ENCODE measurements at places on chromosomes 1 and 21. TPM values are rescaled to one million over a fixed set of nuclear protein-coding genes. Genes with fewer than 3 reads are reported as not detected.

The NPPA gene
- total RNA-seq = 0.99 TPM

GRCh38 chr1:230332061-230332460, 94.1 kb downstream of the PGBD5 start:
- DNase-seq = no peak

The AMY2B gene
- 40.0 TPM for total RNA-seq

GRCh38 chr1:214337511-214337910, 56.6 kb downstream of the SMYD2 start:
- DNase-seq = peak; percentile 37

The MAEL gene
- 1.5 TPM for total RNA-seq

DNA sequence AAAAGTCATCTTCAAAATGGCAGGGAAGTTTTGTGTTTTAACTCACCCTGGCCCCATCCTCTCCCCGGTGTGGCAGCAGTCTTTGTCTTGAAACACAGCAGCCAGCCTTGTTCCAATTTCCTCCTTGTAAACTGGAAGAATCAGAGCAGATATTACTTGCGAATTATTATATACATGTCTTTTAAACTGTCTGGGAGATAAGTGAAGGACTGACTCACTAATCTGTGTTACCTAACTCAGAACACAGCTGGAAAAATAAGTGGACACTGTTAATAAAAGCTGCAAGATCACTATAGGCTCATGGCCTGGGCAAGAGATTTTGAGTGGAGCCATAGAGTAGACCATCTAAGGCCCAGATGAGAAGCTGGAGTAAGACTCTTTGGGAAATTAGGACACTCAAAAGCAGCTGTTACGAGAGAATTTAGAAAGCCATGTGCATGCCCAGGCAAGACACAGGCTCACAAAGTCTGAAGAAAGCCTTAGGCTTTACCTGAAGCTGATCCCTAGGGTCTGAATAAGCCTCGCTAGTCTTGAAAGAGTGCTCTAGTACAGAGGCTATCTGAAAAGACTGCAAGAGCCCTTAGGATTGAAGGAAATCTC, 233.0 kb upstream of the RAB4A start:
- no peak for DNase-seq

The SLC1A7 gene
- total RNA-seq = not detected

GRCh38 chr21:46667741-46668380, 32.4 kb downstream of the PRMT2 start:
- peak; percentile 71 for DNase-seq

- peak; percentile 4 for DNase-seq
These were observed 7.7 kb downstream of the SHISAL2A start for GRCh38 chr1:52640697-52641096.

- DNase-seq = no peak
These were observed 45.7 kb downstream of the ACOT7 start for GRCh38 chr1:6347641-6348487.

The ASTN1 gene
- 33.4 TPM for total RNA-seq

- no peak for DNase-seq
These were observed 7.7 kb downstream of the SLFNL1 start for GRCh38 chr1:41013796-41014195.

DNA sequence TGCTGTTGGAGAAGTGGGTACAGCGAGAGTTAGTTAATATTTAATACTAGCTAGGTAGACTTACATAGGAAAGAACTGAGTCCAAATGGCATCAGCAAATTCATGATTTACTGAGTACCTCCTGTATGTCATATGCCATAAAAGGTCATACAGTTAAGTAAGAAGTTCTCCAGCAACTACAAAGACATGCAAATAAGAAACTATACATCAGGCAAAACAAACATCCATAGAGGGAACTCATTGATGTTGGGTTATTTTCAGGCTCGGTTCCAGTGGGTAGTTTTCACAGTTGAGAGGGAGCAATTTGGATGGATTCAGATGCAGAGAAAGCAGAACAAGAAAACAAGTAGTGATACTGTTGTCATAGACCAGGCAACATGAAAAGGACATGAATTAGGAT, 164.9 kb upstream of the L1TD1 start:
- DNase-seq = no peak

- DNase-seq = no peak
These were observed 41.7 kb downstream of the ITPKB start for GRCh38 chr1:226697151-226697928.

DNA sequence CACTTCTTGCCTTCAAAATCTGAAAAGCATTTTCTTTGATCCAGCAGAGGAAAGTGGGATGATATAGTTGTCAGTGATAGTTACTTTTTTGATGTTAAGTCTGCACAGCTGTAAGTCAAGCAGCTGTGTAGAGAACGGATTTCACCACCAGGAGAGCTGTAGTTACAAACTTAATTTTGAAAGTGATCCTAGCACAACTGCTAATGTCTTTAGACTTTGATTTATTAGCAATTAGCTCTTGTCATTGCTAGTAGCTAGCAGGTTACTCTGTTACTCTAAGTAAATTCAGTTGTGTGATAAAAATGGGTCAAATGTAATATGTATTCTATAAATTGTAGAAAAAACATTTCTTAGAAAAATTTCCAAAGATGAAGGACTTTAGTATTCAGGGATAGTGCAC, 46.0 kb downstream of the ALG6 start:
- DNase-seq = no peak

DNA sequence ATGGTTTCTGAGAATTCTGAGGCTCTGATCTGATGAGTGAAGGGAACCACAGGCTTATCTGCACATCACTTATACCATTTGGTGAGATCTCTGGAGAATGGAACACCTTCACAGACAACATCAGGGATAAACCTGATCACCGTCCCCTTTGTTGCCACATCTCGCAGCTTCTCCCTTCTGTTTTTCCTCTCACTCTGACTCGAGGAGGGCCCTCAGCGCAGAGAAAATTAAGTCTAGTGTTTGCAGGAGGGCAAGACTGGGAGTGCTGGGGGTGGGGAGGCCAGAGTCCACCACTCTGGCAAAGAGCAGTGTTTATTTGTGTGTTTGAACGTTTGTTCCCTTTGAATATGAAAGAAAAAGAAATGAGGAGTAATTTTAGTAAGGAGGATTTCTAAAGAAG, 29.0 kb upstream of the BATF3 start:
- DNase-seq = no peak

The LRRN2 gene
- 10.3 TPM for total RNA-seq

DNA sequence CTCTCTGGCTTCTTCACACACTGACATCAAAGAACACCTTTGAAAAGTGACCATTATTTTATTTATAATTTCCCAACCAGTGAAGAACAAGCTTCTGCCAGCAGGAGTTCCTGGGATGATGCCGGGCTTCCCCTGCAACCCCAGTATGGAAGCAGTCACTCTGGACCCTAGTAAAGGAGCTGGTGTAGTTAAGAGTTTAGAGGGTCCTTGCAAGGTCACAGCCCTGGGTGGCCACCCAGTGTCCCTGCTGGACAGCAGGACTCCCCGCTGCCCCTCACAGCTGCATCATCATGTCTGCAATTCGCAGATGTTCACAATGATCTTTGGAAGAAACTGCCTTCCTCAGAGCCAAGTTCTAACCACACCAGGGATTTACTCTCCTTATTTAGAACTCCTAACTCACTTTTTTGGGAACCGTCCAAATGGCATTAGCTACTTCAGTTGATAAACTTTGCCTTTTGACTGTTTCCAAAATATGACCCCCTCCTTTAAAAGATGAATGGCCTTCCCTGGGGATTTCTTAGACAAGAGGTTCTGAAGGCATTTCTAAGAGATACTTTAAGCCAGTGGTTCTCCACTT, 90.6 kb downstream of the HIVEP3 start:
- no peak for DNase-seq

DNA sequence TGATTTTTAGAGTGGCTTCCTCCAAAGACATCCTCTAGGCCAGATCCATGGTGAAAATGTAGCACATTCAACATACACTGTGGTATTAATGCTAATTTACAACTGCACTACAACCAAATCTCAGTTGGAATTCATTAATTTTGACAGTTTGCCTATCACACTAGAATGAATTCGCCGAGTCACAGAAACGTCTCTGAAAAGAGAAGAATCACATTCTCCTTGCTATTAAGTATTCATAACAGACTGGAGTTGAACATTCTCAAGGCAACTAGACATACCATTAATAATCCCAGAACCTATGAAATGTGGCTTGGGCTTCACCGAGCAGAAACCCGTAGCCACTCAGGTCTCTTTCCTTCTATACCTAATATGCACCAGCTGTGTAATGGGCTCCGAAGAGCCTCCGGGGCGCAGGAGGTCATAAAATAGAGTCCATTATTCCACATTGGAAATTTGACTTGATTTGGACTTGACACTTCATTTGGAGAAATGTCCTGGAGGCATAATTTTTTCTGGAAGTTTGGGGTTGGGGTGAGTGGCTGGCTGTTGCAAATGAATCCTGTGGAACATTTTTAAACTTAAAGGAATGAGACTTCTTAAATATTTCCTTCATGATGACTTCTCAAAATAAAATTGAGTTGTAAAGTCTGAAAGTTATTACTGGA, 117.1 kb downstream of the DSCAM start:
- DNase-seq = no peak

The NR5A2 gene
- total RNA-seq = 2.8 TPM

DNA sequence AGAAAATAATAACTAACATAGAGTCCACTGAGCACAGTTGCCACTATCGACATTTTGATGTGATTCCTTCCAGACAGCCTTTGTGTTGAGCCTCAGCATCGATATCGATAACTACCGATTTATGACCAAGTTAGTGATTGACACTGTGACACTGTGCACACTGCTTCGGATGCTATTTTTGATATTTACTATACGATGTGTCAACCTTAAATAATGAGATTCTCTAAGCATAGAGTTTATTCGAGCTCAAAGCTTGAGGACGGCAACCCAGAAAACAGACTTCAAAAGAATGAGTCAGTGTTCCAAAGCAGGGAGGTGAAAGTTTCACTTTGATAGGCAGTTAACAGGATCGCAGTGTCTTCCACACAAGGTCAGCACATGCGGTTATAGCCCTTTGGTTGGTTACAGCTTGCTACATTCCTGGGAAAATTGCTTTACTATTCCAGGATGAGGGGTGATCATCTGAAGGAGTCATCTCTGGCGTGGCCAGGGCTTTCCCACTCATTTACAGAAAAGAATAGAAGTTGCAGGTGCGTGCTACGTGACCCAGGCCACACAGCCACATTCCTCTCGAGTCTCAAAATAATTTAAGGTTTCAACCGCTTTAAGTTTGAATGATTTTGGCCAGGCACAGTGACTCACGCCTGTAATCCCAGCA, 53.6 kb upstream of the EFHD2 start:
- DNase-seq = no peak

The ETV3L gene
- total RNA-seq = 0.11 TPM

The MYOG gene
- not detected for total RNA-seq

- no peak for DNase-seq
These were observed 12.7 kb upstream of the C1orf159 start for GRCh38 chr1:1128454-1129139.

DNA sequence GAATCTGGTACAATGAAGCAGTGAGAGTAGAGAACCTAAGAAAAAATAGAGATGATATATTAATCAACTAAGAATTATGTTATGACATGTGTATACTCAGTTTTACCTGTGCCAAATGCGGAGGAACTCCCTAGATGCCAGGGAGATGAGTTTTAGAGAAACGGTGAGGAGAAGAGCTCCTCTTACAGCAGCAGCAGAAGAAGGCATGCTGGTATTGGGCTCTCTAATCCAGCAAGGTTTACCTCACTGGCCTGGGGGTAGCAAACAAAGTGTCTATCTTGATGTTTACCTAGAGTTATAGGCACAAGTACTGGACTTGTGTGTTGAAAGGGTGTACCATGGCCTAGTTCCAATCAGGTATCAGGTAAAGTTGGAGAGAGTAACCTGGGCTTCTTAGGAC, 28.9 kb upstream of the DEPDC1 start:
- no peak for DNase-seq

GRCh38 chr1:43872280-43872679, 61.3 kb upstream of the ARTN start:
- no peak for DNase-seq

GRCh38 chr1:30749691-30750583, 7.6 kb downstream of the LAPTM5 start:
- no peak for DNase-seq

GRCh38 chr1:47787560-47787959, 209.6 kb downstream of the TRABD2B start:
- DNase-seq = no peak

- DNase-seq = no peak
These were observed 203.7 kb upstream of the ZC3H12A start for GRCh38 chr1:37270639-37271038.

GRCh38 chr1:184298440-184299405, 88.1 kb upstream of the C1orf21 start:
- DNase-seq = peak; percentile 75

The VWA1 gene
- 34.5 TPM for total RNA-seq

The FCGR3B gene
- 0.39 TPM for total RNA-seq

DNA sequence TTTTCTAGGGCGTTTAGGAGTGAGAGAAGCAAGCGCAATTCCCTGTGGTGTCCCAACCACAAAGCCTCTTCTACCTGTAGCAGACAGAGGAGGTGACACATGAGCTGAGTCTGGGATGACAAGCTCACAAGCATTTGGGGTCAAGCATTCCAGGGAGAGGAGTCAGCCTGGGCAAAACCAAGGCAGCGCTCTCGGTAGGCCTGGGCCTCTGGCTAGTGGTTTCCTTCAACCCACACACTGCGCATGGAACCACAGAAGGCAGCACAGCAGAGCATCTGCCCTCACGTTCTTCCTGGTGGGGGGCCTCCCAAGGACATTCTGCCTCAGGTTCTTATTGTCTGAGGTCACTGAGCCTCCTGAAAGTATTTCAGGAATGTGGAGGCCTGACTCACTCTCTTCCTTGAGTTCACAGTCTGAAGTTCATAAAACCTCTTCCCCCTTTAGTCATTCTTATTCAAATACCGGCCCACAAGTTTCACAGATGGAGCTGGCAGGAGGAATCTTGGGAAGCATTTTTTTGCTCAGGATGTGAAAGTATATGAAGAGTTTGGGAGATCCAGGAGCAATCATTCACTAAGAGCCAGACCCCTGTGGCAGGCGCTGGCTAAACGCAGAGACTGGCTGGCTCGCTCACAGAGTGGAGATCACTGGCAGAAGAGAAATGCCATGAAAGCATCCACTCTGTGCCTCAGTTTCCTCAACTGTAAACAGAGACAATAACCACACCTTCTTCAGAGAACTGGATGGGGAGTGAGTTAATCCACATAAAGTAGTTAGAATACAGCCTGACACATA, 26.8 kb downstream of the CCN1 start:
- DNase-seq = no peak

- DNase-seq = peak; percentile 21
These were observed 5.9 kb downstream of the USP24 start for GRCh38 chr1:55209247-55209646.

DNA sequence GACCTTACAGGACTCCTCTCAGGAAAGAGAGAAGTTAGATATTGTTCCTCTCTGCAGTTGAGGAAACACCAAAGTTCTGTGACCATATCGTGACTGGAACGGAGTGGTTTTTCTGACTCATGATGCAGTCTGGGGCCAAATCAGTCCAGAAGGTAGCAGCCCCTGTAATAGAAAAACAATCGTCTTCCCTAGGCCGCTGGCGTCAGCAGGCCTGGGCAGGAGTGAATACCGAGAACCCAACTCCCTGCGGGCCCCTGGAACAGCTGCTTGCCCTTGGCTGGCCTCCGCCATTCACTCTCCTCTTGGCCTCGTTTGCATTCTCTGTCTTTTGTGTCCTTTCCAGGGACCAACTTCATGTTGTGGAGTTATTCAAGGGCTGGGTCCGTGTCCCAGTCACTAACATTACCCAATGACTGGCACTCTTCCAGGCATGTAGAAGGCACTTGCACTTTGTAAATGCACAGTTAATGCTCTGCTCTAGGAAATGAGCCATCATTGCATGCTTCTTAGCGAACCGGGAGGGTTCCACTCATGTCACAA, 10.9 kb upstream of the CD101 start:
- DNase-seq = peak; percentile 73

- peak; percentile 92 for DNase-seq
These were observed 150.2 kb downstream of the PRDM16 start for GRCh38 chr1:3219005-3219790.

The LAX1 gene
- 0.20 TPM for total RNA-seq

Measured in spinal cord (tissue), 10 donors.